H9 (cell line): ENCODE measurements at places on chromosomes 3 and 15. TPM values are rescaled to one million over a fixed set of nuclear protein-coding genes. Genes with fewer than 3 reads are reported as not detected.
A peak's percentile ranks its signal among the peaks of the same experiment; 100 is the strongest.

Gene CCR2
- total RNA-seq: not detected in 2 replicates

- no peak for DNase-seq
These were observed 653 bp upstream of the MFSD1 start for GRCh38 chr3:158801201-158801600.

- no peak for DNase-seq
These were observed 659.1 kb downstream of the SI start for GRCh38 chr3:164419220-164419619.

Gene MCF2L2
- total RNA-seq: 5.5 and 6.4 TPM in 2 replicates

DNA sequence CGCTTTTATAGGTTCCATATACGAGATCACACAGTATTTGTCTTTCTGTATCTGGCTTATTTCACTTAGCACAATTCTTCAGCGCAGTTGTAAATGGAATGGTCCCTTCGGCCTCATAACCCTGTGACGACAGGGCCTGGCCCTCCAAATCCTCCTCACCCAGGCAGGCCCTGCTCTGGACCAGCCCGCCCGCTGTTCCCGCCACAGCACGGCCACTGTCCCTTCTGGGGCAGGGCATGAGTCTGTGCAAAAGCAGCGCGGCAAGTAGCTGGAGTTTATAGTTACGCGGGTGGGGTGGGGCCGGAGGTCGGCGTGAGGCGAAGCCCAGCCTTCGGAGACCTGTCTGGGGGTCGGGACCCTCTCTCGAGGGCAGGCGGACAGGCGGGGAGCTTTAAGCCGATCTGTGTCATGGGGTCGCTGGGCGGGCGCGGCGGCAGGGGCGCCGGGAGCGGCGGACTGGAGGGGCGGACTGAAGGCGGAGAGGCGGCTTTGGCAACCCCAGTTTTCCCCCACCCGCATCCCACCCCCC lies 543 bp downstream of the ARPIN start:
- peak; percentile 61 for DNase-seq

DNA sequence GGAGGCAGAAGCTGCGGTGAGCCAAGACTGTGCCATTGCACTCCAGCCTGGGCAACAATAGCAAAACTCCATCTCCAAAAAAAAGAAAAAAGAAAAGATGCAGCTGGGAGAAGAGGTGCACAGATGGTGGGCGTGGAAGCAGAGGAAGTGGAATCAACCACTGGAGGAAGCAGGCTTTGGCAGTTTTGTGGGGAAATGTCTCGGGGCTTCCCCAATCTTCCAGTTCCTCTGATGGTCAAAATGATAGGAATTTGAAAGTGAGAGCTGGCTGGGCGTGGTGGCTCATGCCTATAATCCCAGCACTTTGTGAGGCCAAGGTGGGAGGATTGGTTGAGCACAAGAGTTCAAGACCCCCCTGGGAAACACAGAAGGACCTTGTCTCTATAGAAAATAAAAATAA lies 48.1 kb upstream of the SMAD3 start:
- DNase-seq: no peak
